ENCODE measurements at places on chromosomes 2 and 18.

GRCh38 chr2:230541934-230542380 is 126.0 kb downstream of the SP100 start:
- DNase-seq: no peak

- no peak for DNase-seq
These were observed 121.3 kb downstream of the FOXI3 start for GRCh38 chr2:88331239-88331638.

- DNase-seq: no peak
These were observed 8.3 kb upstream of the KLHL30 start for GRCh38 chr2:238130111-238130695.

DNA sequence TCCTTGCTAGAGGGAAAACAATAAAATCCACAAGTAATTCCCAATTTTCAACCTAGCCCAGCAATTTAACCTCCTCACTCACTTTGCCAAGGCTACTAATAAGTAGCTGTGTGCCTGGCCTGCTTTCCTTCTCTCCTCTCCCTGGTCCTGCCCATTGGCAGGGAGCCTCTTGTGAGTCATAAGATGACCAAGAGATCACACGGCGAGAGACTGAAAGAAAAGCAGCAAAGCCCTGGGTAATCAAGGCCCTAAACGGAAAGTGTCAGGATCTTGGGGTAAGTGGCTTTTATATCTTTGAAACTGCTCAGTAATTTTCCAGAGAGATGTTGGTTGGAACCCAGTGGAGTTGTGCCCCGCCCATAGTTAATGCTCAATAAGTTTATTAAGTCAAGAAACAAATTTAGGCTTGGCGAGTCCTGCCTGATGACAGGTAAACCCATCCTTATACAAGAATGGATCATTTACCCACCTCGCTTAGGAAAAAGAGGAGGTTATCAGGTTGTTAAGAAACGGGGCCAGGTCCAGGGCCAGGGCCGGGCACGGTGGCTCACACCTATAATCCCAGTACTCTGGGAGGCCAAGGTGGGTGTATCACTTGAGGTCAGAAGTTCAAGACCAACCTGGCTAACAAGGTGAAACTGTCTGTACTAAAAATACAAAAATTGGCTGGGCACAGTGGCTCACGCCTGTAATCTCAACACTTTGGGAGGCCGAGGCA is 10.0 kb upstream of the ADAM17 start:
- DNase-seq: no peak

GRCh38 chr18:364256-364826 is 96.5 kb upstream of the THOC1 start:
- no peak for DNase-seq

- no peak for DNase-seq
These were observed 61.8 kb upstream of the CHRNA1 start for GRCh38 chr2:174826051-174826450.

DNA sequence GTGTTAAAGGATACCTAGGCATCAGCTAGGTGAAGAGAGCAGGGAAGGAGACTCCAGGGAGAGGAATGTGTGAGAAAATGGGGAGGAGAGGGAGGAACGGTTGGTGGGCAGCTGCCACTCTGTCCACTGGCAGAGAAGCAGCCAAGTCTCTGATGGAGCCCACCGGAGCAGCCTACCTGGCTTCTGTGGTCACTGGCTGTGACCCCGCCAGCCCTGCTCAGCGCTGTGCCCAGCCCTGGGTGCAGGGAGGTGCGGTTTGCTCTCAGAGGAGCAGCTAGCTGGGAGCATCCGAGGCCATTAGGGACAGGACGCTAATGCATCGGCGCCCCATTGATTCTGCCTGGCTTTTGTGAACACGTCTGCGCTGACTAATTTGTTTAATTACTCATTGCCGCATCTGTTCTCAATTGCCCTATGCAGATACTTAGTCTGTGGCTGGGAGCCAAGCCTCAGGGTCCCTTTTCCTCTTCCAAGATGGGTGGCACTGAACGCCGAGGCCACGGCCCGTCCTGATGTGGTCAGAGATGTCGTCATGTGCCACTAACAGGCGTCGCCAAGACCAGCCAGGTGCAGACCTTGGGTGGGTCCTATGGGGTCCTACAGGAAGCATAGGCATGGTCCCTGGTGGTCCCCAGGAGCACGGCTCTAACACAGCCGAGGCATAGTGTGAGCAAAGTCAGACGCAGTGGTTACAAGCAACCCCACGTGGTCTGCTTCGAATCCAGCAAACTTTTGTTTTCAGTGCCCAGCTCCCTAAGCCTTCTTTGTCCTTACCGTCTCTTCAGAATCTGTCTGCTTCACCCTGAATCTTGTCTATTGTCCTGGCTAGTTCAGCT is 82.0 kb downstream of the RRM2 start:
- no peak for DNase-seq

DNA sequence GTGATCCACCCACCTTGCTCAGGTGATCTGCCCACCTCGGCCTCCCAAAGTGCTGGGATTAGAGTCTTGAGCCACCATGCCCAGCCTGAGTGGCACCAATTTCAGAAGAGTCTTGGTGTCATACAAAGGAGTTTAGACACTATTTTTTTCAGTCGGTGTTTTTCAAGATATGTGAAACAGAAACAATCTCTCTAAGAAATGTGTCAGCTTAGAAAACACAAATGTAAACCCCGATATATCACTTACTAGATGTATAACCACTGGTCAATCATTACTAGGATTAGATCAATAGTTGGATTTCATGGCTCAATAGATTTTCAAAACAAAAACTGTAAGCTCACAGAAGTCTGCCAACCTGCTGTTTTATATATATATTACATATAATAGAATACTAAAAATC is 67.2 kb upstream of the FRZB start:
- DNase-seq: no peak

DNA sequence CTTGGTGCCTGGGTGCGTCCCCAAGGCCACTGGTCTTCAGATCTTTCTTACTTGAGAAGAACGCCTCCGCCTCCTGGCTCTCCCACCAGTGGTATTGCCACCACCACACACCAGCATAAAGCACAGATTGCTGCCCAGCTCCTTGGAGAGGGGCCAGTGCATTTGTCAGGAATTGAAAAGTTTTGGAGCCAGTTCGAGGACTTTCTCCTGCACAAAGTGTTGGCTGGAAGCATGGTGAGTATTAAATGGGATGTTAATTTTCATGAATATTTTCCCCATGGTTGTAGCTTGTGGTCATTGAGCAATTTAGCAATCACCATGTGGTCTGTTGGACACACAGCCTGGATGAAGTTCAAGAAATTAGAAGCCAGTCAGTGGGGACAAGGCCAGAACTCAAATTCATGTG is 684.6 kb upstream of the FANCL start:
- no peak for DNase-seq

- peak; percentile 92 for DNase-seq
These were observed 881 bp upstream of the FAM161A start for GRCh38 chr2:61854564-61855317.

DNA sequence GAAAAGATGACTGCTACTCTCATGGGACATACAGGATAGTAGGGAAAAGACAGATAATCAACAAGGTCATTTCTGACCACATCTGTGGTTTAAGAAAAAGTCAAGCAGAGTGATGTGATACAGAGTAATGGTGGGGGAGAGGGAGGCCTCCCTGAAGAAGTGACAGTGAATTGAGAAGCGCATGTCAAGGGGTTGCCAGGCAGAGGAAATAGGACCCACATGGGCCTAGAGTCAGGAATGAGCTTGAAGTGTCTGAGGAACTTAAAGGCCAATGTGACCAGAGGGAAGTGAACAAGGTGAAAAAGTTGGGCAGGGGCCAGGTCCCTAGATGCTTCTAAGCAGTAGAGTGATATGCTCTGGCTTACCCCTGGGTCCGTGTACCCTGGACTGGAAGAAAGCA is 113.5 kb upstream of the PPP1CB start:
- no peak for DNase-seq

DNA sequence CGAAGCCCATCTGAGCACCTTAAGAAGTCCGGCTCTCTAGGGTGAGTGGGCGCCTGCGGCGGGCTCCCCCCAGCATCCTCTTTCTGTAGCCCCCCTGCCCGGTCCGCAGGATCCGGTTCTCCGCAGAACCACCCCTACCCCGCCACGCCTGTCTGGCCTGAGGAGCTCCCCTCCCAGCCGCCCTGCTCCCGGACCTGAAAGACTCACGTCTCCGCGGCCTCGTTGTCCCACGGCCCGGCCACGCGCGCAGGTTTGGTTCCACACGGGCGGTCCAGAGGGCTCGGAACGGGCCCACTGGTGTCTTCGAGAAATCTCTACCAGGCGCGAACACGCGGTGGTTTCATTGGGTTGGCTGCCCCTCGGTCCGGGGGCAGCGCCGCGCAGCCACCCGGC is 237 bp downstream of the SLC39A6 start:
- no peak for DNase-seq

GRCh38 chr2:203814661-203815540 is 52.7 kb upstream of the CTLA4 start:
- DNase-seq: peak; percentile 53

GRCh38 chr2:39447266-39448168 is 10.4 kb upstream of the MAP4K3 start:
- DNase-seq: no peak

DNA sequence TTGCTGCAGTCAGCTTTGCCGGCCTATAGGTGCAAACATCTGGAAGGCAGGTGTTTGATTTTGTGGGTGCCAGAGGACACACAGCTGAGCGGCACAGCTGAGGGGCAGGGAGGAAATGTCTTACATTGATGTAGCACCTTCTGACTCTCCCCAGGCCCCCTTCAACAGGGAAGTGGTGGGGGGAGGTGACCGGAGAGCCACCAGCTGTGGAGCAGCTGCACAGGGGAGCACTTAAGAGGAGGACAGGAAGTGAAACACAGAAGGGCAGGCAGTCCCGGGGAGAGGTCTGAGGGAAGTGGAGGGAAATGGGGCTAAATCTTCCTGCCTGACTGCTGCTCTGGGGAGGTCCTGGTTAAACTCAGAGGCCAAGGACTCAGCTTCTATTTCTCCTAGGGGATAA is 409.1 kb downstream of the TNS1 start:
- no peak for DNase-seq

DNA sequence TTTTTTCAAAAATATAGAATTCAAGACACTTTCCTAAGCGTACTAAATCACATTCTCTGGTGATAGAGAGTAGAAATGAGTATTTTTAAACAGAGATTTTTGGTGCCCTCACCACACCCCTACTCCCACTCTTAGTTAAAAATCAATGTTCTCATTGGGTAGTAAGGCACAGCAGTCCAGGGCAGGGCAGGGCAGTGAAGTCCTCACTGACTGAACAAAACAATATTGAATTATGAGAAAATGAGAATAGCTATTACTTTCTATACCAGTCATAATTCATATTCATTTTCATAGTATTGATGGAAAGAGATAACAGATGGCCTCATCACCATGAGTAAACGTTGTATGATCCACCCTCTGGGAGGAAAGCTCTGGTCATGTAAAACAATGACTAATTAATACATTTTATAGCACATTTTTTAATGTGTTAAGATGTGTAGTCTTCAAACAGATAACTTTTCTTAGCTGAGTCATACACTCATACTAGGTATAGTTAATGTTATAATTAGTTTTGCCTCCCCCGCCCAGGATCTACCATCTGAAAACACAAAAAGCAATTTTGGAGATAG is 686.1 kb downstream of the KCNJ3 start:
- DNase-seq: no peak

GRCh38 chr2:233079473-233079877 is 19.3 kb downstream of the INPP5D start:
- DNase-seq: no peak

DNA sequence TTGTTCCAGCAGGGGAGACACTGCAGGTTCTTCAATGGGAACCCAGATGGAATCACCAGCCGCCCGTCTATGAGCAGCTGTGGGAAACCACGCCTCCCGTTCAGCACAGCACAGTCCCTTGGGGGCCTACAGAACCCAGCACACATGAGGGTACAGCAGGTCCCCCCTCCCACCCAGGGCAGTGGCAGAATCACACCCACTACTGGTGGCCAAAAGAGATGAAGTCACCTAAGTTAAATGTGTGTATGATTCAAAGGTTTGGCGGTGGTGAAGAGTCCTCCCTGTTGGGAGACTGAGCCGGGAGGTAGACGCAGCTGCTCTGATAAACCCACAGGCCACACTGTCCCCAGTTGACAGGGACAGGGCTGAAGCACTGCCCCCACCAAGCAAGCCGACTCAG is 44.3 kb downstream of the L3MBTL4 start:
- no peak for DNase-seq

- DNase-seq: no peak
These were observed 103.9 kb downstream of the KLHL14 start for GRCh38 chr18:32668956-32669355.

DNA sequence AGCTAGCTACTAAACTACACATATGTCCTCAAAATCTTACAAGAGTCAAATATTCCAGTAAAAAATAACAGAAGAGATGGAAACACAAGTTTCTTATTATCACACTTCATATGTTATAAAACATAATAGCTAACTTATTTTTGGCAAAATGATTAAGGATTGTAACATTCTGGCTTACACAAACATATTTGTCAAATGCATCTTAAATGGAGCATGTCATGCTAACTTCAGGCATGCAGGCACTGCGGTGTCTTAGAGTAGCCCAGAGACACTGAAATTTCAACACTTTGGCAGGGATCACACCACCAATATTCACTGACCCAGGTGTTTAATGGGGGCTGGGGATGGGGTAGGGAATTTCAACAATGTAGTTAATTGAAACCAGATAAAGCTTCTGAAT is 51.6 kb downstream of the LDAH start:
- no peak for DNase-seq

DNA sequence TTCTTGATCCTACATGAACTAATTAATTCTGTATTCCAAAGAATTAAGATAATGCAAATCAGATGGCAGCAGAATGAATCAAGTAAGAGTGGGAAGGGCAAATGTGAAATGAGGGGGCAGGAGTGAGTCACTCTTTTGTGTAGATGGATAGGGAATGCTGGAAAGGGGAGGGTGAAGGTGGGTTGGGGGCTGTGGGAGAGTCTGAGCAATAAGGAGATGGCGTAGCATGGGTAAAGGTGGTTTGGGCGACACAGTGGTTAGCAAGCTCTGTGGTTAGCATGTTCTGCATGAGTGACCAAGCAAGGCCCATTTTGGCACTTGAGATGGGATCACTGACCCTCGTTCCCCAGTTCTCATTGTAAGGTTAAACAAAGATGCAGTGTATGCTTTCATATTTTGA is 20.4 kb downstream of the GPD2 start:
- DNase-seq: no peak

GRCh38 chr2:215931256-215931903 is 82.0 kb downstream of the MREG start:
- no peak for DNase-seq

- DNase-seq: no peak
These were observed 70.6 kb downstream of the SH3YL1 start for GRCh38 chr2:193141-193671.

GRCh38 chr2:232628466-232629128 is 4.8 kb upstream of the EFHD1 start:
- no peak for DNase-seq

GRCh38 chr2:223941579-223942277 is 3.4 kb downstream of the WDFY1 start:
- no peak for DNase-seq
